Activated CD4-positive, alpha-beta memory T cell treated with anti-CD3 and anti-CD28 coated beads, Interleukin-2, amount 10 ng/mL, durations not matched to agents 7 days and 5 days (primary cell): ENCODE measurements at places on chromosomes 5 and 9. TPM values are rescaled to one million over a fixed set of nuclear protein-coding genes. Genes with fewer than 3 reads are reported as not detected.

GRCh38 chr5:115384587-115385375 is 88.3 kb upstream of the CCDC112 start:
- DNase-seq: no peak
- H3K4me1 ChIP-seq: peaks cover 4% of the 10 kb centered on the region
- H3K27me3 ChIP-seq: peaks cover 1% of the 10 kb centered on the region
- H3K36me3 ChIP-seq: no peaks in the 10 kb centered on the region
- H3K27ac ChIP-seq: no peak overlapping the region

- no peaks in the 10 kb centered on the region for H3K36me3 ChIP-seq
- DNase-seq: no peak
- no peaks in the 10 kb centered on the region for H3K4me1 ChIP-seq
- H3K27ac ChIP-seq: no peak overlapping the region
Observed at GRCh38 chr9:98611319-98611718, 97.4 kb downstream of the GABBR2 start.

- no peak for DNase-seq
- no peaks in the 10 kb centered on the region for H3K36me3 ChIP-seq
- H3K4me1 ChIP-seq: no peaks in the 10 kb centered on the region
Observed at GRCh38 chr9:88684046-88684445, 149.1 kb downstream of the NXNL2 start.

DNA sequence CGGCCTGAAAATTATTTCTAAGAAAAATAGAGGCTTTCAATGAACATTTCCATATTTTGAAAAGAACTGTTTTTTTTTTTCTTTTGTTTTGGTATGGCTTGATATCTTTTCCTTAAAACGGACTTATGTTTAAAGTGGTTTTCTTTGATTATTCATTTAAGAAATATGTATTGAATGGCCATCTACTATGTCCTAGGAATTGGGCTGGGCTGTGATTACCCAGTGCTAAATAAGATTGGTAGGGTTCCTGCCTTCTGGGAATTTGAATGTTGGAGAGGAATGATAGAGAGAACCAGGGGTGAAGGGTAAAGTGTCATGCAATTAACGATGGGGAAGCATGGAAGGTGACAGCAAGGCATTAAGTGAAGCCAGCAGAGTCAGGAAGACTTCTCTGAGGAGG is 33.2 kb downstream of the TNFSF8 start:
- H3K27me3 ChIP-seq: no peaks in the 10 kb centered on the region
- no peak for DNase-seq
- peaks cover 56% of the 10 kb centered on the region for H3K36me3 ChIP-seq
- no peak overlapping the region for H3K4me3 ChIP-seq
- no peak overlapping the region for H3K27ac ChIP-seq

- H3K4me3 ChIP-seq: no peak overlapping the region
- DNase-seq: no peak
- H3K36me3 ChIP-seq: no peaks in the 10 kb centered on the region
- H3K27ac ChIP-seq: no peak overlapping the region
- no peaks in the 10 kb centered on the region for H3K27me3 ChIP-seq
Observed at GRCh38 chr5:22665801-22666200, 187.3 kb downstream of the CDH12 start.

DNA sequence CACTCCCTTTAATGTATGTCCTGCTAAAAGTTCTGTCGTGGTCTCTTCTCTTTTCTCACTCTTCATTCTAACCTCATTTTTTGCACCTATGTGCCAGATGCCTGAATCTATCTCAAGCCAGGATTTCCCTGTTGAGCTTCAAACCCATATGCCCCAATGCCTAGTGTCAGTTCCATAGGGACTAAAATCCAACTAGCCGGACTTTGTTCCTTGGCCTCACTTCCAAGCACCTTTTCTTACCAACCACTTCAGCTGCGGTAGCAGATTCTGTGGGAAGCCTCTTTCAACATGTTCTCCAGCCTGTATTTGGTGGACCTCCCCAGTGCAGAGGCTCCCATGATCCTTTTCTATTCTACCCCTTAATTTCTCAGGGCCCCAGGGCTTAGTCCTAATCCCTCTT is 17.5 kb downstream of the C9orf57 start:
- peaks cover 29% of the 10 kb centered on the region for H3K27me3 ChIP-seq
- H3K36me3 ChIP-seq: no peaks in the 10 kb centered on the region
- H3K27ac ChIP-seq: no peak overlapping the region
- no peak for DNase-seq
- peaks cover 4% of the 10 kb centered on the region for H3K4me1 ChIP-seq

DNA sequence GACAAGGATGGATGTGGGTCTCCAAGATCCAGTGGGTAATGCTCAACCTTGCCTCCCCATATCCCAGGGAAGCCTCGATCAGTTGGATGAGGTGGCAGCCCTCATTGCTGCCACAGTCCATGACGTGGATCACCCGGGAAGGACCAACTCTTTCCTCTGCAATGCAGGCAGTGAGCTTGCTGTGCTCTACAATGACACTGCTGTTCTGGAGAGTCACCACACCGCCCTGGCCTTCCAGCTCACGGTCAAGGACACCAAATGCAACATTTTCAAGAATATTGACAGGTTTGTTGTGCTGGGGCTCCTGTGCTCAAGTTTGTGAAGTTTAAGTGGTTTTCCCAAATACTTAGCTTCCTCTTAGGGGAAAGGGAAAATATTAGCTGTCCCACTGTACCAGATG is 74.0 kb downstream of the WDR41 start:
- no peak for DNase-seq
- no peak overlapping the region for H3K27ac ChIP-seq
- H3K4me1 ChIP-seq: peaks cover under 1% of the 10 kb centered on the region

GRCh38 chr5:163772241-163772640 is 266.8 kb downstream of the MAT2B start:
- no peak overlapping the region for H3K27ac ChIP-seq
- no peaks in the 10 kb centered on the region for H3K36me3 ChIP-seq
- no peak overlapping the region for H3K4me3 ChIP-seq
- DNase-seq: no peak
- no peaks in the 10 kb centered on the region for H3K4me1 ChIP-seq
- no peaks in the 10 kb centered on the region for H3K27me3 ChIP-seq

DNA sequence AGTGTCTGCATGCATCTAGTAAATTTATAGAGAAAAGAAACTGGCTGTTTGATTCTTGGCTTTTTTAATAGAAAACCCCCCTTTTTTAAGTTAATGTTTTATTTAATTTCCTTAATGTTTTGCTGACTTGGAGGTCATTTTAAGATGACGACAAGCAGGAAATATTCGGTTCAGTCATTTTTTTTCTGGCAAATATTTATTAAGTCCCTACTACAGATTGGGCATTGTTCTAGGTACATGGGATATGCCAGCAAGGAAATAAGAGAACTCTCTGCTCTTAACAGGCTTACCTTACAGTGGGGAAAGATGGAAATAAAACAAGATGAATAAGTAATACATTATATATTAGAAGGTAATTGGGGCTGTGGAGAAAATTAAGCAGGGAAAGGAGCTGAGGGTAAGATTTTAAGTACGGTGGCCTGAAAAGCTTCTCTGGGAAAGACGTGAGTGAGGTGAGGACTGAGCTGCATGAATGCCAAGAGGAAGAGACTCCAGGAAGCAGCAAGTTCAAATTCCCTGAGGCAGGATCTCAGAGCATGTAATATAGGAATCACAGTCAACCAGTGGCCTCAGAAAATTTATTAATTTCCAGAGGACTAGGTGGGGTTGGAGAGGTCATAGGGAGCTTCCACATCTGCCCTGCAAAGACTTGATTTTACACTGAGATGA is 316.0 kb upstream of the DAP start:
- H3K4me3 ChIP-seq: no peak overlapping the region
- no peak for DNase-seq
- no peaks in the 10 kb centered on the region for H3K36me3 ChIP-seq

DNA sequence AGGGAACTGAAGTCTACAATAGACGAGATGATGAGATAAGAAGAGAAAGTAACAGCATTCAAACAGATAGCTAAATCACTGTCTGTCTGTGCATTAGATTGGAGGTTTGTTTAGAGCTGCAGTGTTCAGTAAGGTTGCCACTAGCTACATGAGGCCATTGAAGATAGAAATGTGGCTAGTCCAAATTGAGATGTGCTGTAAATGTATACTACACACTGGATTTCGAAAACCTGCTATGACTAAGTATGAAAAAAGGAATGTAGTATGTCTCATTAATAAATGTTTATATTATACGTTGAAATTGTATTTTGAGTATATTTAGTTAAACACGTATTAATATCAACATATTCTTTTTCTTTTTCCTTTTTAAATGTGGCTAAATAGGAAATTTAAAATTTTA is 142.1 kb downstream of the XRCC4 start:
- no peaks in the 10 kb centered on the region for H3K36me3 ChIP-seq
- H3K4me3 ChIP-seq: no peak overlapping the region
- no peaks in the 10 kb centered on the region for H3K4me1 ChIP-seq
- no peak overlapping the region for H3K27ac ChIP-seq
- no peak for DNase-seq

DNA sequence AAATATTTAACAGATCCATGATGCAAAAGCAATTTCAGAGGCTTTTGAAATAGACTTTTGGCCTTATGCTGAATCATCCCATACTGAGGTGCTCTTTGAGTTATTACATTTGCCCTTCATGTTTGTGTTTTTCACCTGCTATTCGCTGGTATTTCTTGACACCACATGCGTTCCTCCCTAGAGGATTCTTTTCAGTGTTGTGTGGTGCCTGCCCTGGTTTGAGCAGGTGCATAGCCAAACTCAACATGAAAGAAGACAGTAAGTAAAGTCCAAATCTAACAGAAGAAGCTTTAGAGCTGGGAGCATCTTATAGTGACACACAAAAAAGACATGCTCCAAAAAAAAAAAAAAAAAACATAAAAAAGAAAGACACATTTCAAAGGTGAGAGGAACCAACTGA is 796.3 kb downstream of the SEMA5A start:
- no peaks in the 10 kb centered on the region for H3K27me3 ChIP-seq
- H3K36me3 ChIP-seq: no peaks in the 10 kb centered on the region
- no peak for DNase-seq
- H3K4me3 ChIP-seq: no peak overlapping the region
- H3K27ac ChIP-seq: no peak overlapping the region

GRCh38 chr5:75441560-75441959 is 69.9 kb downstream of the CERT1 start:
- peaks cover 10% of the 10 kb centered on the region for H3K36me3 ChIP-seq
- no peak overlapping the region for H3K27ac ChIP-seq
- H3K4me3 ChIP-seq: no peak overlapping the region
- no peaks in the 10 kb centered on the region for H3K4me1 ChIP-seq

DNA sequence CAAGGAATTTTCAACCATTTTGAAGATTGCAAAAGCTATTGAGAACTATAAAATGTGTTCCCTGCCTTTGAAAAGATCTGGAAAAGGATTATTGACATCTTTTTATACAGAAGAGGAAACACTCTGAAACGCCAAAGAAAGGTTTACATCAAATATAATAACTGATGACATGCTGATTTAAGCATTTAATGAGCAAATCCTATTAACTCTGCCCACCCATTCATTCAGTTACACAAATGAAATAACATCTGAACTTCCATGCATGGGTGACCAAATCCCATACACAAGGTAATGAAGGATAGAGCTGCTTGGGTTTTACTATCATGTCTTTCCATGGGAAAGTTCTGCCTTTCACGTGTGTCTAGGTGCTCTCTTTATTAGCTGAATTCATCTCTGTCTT is 589.4 kb upstream of the WWC1 start:
- H3K27ac ChIP-seq: no peak overlapping the region
- H3K4me1 ChIP-seq: no peaks in the 10 kb centered on the region
- H3K27me3 ChIP-seq: no peaks in the 10 kb centered on the region
- DNase-seq: no peak
- H3K4me3 ChIP-seq: no peak overlapping the region

- no peaks in the 10 kb centered on the region for H3K4me1 ChIP-seq
- no peaks in the 10 kb centered on the region for H3K36me3 ChIP-seq
- no peaks in the 10 kb centered on the region for H3K27me3 ChIP-seq
- H3K4me3 ChIP-seq: no peak overlapping the region
- DNase-seq: no peak
Observed at GRCh38 chr9:122134822-122135528, 24.6 kb downstream of the NDUFA8 start.

DNA sequence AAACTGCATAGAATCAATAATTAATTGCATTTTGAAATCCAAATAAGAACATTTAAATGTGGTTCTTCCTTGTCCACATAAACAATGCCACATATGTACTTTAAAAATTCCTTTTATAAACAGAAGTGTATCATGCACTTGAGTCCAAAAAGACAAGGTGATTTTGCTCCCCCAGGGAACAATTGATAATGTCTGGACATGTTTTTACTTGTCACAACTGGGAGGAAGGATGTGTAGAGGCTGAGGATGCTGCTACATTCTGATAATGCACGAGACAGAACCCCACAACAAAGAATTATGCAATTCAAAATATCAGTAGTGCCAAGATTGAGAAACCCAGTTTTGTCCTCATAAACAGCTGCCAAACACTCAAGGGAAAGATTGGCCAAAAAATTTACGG is 181.1 kb upstream of the ISL1 start:
- DNase-seq: no peak
- H3K4me3 ChIP-seq: no peak overlapping the region
- no peaks in the 10 kb centered on the region for H3K27me3 ChIP-seq
- H3K4me1 ChIP-seq: no peaks in the 10 kb centered on the region

DNA sequence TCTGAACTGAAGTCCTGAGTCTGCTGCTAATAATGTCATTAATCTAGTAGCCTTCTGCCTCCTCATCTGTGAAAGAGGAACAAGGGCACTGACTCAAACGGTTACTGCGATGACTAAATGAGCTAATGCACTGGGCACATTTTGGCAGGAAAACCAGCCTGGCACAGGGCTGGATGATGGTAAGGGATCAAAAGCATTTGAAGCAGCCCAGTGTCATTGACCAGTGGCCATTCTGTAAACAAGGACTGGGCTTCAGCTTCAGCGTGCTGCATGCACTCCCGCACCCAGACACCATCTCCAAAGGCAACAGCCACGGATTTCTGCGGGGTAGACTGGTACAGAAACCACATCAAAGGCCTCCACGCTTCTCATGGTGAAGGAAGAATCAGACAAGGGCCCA is 8.0 kb downstream of the GCNT4 start:
- peaks cover 31% of the 10 kb centered on the region for H3K4me1 ChIP-seq
- H3K27ac ChIP-seq: no peak overlapping the region
- peaks cover 26% of the 10 kb centered on the region for H3K36me3 ChIP-seq
- no peak for DNase-seq
- H3K4me3 ChIP-seq: no peak overlapping the region
- peaks cover 9% of the 10 kb centered on the region for H3K27me3 ChIP-seq

The ADAMTSL1 gene
- total RNA-seq: not detected

The SOHLH1 gene
- total RNA-seq: not detected

The PHF24 gene
- total RNA-seq: not detected

The IL13 gene
- 36.6 TPM for total RNA-seq
